ENCODE measurements at places on chromosomes 16 and 17.

DNA sequence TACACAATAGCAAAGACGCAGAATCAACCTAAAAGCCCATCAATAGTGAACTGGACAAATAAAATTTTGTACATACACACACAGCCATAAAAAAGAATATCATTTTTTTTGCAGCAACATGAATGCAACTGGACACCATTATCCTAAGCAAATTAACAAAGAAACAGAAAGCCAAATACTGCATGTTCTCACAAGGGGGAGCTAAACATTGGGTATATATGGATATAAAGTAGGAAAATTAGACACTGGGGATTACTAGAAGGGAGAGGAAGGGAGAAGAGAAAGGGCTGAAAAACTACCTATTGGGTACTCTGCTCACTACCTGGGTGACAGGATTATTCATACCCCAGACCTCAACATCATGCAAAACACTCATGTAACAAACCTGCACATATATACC is 28.2 kb downstream of the ADAMTS18 start:
- DNase-seq: peak; percentile 46

DNA sequence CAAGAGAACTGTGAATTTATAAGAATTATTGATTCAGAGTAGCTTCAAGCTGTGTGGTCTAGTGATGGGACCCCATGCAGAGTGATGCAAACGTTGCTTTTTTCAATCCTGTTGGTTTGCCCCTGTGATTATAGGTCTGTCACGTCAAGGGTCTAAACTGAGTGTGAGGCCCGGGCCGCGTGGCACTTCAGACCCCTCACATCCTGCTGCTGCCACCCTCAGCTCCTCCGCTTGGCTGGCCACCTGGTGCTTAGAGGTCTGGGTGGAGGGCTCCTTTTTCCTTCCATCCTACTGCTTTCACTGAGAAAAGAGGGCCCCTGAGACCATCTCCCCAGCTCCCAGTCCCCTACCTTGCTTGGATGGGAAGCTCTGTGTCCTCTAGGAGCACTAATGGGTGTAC is 12.0 kb downstream of the MYL4 start:
- no peak for DNase-seq

- DNase-seq: no peak
Observed at GRCh38 chr17:29483503-29483902, 83.3 kb downstream of the ABHD15 start.

- DNase-seq: no peak
Observed at GRCh38 chr16:69444873-69445517, 20.6 kb downstream of the CYB5B start.

Measured in SW 1271 (cell line).